ENCODE measurements at places on chromosomes 13 and 19.

DNA sequence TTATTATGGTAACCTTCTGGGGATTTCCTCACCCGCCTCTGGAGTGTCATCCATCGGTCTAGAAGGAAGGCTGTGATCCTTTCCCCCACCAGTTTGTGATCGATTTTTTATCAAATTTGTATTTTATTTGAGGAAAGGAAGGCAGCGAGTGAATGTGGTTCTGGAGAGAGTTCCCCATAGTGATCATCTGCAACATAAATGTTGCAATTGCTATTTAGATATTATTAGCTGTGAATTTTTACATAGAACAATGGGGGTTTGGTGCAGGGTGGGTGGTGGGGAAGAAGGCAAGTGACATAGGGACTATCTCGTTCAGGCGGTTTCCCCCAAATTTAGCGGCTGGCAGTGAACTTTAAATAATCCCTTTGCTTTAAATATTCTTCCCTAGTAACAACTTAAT, 1.2 kb downstream of the CDK8 start:
- no peak for DNase-seq

- DNase-seq = no peak
These were observed 21.9 kb upstream of the ENOX1 start for GRCh38 chr13:43808676-43809075.

GRCh38 chr13:97212004-97212403, 10.1 kb upstream of the MBNL2 start:
- no peak for DNase-seq

DNA sequence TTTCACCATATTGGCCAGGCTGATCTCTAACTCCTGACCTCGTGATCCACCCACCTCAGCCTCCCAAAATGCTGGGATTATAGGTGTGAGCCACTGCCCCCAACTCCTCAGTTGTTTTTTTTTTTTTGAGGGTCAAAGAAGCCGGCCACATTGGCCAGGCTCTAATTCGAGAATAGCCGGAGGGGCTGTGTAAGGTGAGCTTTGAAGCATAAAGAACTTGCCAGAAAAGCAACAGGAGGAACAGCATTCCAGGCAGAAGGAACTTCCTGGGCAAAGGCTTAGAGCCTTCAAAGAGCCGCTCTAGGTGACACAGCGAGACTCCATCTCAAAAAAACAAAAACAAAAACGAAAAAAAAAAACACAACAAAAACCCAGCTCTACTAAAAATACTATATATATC, 1.2 kb upstream of the BABAM1 start:
- no peak for DNase-seq

DNA sequence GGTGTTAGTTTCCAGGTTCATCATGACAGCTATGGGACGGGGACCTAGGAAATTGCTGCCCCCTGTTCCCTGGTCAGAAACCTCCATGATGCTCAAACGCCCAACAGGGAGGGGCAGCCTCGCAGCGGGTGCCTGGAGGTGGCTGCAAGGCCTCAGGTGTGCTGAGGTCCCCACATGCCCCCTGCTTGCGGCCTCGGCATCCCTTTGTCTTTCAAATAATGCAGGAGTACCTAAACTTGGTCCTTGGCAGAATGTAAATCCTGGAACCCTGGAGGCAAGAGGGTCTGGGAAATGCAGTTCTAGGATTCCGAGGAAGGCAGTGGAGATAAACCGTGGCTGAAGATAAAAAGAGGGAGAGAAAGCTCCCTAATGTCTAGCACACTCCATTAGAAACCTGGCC, 52.4 kb downstream of the SKA3 start:
- no peak for DNase-seq

- no peak for DNase-seq
These were observed 18.2 kb downstream of the ZNF507 start for GRCh38 chr19:32363632-32364031.

DNA sequence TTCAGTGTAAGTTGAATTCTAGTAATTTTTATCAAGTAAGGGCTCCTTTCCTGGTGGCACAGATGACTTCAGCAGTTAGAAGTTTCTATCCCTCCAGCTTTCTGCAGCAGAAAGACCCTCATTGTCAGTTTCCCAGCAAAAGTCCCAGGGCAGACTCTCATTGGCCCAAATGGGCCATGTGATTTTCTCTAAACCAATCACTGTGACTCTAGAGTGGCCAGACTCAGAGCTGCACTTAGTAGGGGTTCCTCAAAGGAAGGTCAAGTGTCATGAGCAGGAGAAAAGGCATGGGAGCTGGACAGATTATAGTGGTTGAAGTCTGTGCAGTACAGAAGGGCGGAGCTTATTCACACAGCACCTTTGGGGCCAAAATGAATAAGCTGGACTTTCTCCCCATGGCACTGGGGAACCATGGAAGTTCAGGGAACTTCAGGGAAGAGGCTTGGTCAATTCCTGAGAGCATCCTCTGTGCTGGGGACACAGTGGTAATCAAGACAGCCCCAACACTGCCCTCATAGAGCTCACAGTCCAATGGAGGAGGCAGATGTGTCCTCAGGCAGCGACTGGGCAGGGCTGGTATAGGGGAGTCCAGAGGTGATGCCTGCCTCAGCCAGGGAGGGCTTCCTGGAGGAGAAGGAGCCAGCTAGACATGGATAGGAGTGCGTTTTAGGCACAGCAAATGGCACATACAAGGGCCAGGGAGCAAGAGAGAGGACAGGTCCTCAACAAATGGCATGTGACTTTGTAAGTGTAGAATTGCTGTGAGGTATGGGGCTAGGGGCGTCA, 18.3 kb downstream of the CKM start:
- no peak for DNase-seq

- DNase-seq = no peak
These were observed 26.5 kb downstream of the ZNF607 start for GRCh38 chr19:37692956-37693620.
